CD4-positive, alpha-beta T cell treated with Interleukin-10 for 1 hour (primary cell): ENCODE measurements at places on chromosomes 13 and 19.

DNA sequence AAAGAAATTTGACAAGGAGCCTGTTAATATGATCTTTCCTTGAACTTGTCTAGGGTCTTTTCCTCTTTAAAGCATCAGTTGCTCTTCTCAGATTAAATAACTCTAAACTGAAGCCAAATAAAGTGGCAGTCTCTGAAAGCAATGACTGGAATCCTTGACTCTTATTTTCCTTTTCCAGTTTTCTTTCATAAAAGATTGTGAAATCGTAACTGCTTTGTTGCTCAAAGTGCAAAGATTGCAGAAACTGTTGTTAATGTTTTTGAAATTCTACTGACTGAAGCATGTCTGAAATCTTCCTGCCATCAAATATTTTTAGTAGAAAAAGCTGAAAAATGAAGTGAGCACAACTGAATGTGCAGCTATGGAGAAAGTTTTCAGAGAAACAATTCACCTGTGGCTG is 1.9 kb downstream of the NHLRC3 start:
- no peak for DNase-seq

DNA sequence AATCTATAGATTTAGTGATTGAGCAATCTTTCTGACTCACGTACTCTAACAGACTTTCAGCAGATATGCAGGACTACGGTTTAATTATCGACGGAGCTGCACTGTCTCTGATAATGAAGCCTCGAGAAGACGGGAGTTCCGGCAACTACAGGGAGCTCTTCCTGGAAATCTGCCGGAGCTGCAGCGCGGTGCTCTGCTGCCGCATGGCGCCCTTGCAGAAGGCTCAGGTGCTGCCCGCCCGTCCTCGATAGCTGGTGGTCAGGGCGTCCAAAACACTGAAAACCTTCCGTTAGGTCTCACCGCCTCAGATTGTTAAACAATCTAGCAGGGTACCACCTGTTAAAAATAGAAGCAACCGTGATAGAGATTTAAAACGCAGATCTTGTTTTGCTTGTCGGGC is 113.2 kb upstream of the MCF2L start:
- no peak for DNase-seq

DNA sequence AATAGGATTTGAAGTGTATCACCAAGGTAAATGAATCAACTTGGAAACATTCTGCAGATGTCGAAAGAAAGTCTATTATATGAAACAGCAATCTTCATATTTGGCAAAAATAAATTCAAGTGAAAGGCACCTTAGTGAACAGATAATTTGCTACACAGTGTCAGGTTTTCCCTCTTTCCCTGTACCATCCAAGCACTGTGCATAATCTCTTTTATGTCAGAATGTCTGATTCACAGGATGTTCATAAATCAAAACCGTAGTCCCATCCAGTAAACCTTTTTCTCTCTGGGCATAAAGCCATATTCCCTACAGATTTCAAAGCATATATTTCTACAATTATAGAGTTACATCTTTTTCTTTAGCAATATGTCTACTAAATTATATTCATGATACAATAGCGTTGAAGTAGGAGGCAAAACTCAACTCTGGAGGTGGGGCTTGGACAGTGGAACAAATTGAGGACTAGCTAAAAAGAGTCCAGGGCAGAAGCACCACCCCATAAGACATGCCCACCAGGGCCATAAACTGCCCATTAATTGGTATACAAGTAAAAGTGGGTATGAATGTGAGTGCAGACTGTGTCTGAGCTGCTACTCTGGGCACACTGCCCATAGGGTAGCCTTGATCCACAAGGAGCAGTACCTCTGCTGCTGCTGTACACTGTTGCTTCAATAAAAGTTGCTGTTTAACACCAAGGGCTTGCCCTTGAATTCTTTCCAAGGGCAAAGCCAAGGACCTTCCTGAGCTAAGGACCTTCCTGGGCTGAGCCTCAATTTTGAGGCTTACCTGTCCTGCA is 72.1 kb upstream of the MYCBP2 start:
- no peak for DNase-seq

GRCh38 chr19:48511800-48512503 is at the start of gene LMTK3:
LMTK3 (minus strand) TSS chr19:48511835; CDS start chr19:48511576, 259 bp downstream.
- DNase-seq: peak; percentile 94

- no peak for DNase-seq
These were observed 12.0 kb downstream of the FTL start for GRCh38 chr19:48977061-48977460.

GRCh38 chr19:7637374-7638256 is 705 bp downstream of the STXBP2 start:
- peak; percentile 35 for DNase-seq
